ENCODE measurements at places on chromosomes 2 and 18. TPM values are rescaled to one million over a fixed set of nuclear protein-coding genes. Genes with fewer than 3 reads are reported as not detected.

- no peaks in the 10 kb centered on the region for H3K36me3 ChIP-seq
- no peak overlapping the region for H3K4me3 ChIP-seq
- H3K27ac ChIP-seq = no peak overlapping the region
- DNase-seq = no peak
These were observed 137.4 kb downstream of the NFATC1 start for GRCh38 chr18:79533146-79533545.

DNA sequence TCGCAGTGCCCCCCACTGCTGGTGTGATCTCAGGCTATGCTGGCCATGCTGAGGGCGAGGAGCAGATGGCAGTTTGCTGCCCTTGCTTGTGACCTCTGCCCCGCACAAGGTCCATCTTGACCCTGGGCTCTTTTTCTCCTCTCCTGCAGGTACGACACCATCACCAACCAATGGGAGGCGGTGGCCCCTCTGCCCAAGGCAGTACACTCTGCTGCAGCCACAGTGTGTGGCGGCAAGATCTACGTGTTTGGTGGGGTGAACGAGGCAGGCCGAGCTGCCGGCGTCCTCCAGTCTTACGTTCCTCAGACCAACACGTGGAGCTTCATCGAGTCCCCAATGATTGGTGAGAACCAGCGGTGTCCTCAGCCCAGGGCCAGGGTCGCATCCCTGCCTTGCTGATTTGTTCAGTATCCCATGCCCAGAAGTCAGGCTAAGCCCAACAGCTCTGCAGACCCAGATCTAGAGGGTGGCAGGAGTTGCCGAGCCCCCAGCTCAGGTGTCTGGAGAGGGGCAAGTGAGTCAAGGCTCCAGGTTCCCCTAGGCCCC, 223.8 kb downstream of the ATAD2B start:
- no peaks in the 10 kb centered on the region for H3K4me1 ChIP-seq
- H3K36me3 ChIP-seq = no peaks in the 10 kb centered on the region
- H3K4me3 ChIP-seq = no peak overlapping the region
- no peak for DNase-seq
- no peak overlapping the region for H3K27ac ChIP-seq

GRCh38 chr2:178479275-178479616, 846 bp upstream of the FKBP7 start:
- peak overlapping the region; percentile 93 for H3K27ac ChIP-seq
- H3K36me3 ChIP-seq = no peaks in the 10 kb centered on the region
- H3K4me1 ChIP-seq = peaks cover 57% of the 10 kb centered on the region
- peak overlapping the region; percentile 69 for H3K4me3 ChIP-seq

DNA sequence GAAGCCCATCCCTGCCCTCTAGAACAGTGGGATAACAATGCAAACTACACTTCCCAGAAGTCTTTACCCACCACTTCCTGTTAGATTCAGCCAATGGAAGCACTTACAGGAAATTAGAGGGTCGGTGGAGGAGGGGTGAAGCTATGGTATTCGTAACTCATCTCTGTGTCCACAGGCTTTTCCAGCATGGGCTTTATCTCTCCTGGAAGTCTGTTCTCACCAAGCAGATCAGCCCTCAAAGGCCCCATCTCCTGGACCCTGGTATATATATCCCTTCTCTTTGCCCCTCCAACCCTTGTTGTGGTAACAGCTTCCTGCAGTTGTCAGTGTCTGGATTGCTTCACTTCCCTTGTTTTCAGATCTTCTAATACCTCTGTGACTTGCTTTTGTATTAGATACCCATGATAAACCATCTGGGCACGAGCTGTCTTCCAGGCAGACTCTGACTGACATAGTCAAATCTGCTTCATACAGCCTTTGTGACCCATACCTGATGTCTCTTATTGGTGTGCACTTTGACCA, 475.0 kb upstream of the POU3F3 start:
- H3K27ac ChIP-seq = no peak overlapping the region
- H3K27me3 ChIP-seq = no peaks in the 10 kb centered on the region
- H3K4me3 ChIP-seq = peak overlapping the region; percentile 21
- DNase-seq = peak; percentile 15

GRCh38 chr2:236720974-236721540, 151.4 kb downstream of the ACKR3 start:
- no peak overlapping the region for H3K27ac ChIP-seq
- no peaks in the 10 kb centered on the region for H3K27me3 ChIP-seq
- H3K4me1 ChIP-seq = peaks cover 8% of the 10 kb centered on the region
- H3K4me3 ChIP-seq = no peak overlapping the region

GRCh38 chr2:240021488-240022104, 3.5 kb downstream of the NDUFA10 start:
- peak; percentile 45 for DNase-seq
- no peaks in the 10 kb centered on the region for H3K36me3 ChIP-seq
- H3K27me3 ChIP-seq = no peaks in the 10 kb centered on the region

DNA sequence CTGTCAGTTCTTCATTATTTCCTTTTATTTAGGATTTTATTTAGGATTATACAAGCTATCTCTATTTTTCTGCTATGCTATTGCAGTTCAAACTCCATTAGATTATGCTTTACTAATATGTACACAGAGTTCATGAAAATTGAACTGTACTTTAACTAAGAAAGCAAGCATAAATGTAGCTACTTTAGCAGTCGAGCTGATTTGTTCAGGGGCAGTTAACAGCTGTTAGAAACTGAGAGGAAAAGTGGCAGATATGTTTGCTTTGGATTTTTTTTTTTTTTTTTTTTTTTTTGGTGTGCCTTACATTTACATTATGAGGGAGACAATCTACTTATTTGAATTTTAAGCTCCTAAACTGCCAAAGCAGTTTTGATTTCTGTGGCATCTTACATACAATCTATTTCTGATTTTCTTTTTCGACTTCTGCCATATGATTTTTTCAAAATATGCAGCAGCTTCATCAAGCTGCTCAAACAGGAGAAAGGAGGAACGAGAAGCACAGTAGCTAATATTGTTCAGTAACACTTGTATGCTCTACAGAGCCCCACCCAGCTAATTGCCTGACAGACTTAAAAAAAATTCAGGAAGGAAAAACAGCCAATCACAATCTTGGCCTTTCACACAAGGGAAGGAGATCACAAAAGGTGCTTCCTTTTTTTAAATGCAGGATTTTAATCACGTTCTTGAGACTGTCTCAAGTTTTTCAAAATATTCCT, 233.4 kb upstream of the SIX3 start:
- no peak for DNase-seq
- H3K4me1 ChIP-seq = no peaks in the 10 kb centered on the region
- H3K27ac ChIP-seq = no peak overlapping the region
- H3K27me3 ChIP-seq = no peaks in the 10 kb centered on the region

DNA sequence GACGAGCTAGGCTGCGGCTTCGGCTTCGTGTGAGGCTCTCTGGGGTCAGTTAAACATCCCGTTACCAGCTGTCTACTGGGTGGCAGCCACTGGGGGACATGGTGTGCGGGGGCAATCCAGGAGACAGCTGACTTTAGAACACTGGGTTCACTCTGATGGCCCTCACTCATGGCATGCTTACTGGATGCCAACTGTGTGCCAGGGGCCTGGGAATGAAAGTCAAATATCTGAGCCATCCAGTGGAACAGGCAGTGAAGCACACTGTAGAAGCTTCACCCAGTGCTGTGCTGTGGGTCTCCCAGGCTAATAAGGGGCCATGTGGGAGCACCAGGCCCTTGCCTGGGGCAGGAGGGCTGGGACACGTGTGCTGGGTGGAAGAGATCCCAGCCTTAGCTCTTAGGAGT, 48.3 kb downstream of the GLI2 start:
- H3K4me1 ChIP-seq = peaks cover 8% of the 10 kb centered on the region
- H3K27ac ChIP-seq = no peak overlapping the region
- peaks cover 3% of the 10 kb centered on the region for H3K27me3 ChIP-seq
- no peak for DNase-seq
- H3K4me3 ChIP-seq = no peak overlapping the region
- H3K36me3 ChIP-seq = no peaks in the 10 kb centered on the region

The ST6GAL2 gene
- 0.28 TPM for total RNA-seq

The FECH gene
- 32.7 TPM for total RNA-seq

- no peaks in the 10 kb centered on the region for H3K4me1 ChIP-seq
- no peak for DNase-seq
- H3K36me3 ChIP-seq = no peaks in the 10 kb centered on the region
- no peak overlapping the region for H3K4me3 ChIP-seq
- H3K27ac ChIP-seq = no peak overlapping the region
These were observed 21.5 kb downstream of the CNGA3 start for GRCh38 chr2:98367721-98368120.

GRCh38 chr2:54079331-54079730, 36.1 kb upstream of the ACYP2 start:
- H3K27ac ChIP-seq = no peak overlapping the region
- no peaks in the 10 kb centered on the region for H3K36me3 ChIP-seq
- H3K4me3 ChIP-seq = no peak overlapping the region
- H3K27me3 ChIP-seq = no peaks in the 10 kb centered on the region

DNA sequence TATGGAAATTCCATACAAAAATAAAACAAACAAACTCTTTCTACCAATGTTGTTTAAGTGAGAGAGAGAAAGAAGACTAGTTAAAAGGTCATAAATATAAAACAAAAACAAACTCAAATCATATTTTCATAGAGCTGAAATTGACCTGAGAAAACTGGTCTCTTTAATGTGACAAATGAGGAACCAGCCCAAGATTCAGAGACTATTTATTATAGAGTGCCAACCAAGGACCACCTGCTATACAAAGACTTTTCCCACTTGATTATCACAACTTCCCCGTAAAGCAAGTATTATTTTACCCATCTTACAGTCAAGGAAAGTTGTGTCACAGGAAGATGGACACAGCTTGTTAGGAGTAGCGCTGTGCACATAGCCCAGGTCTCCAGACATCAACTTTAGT, 13.3 kb downstream of the ANKRD44 start:
- H3K27me3 ChIP-seq = no peaks in the 10 kb centered on the region
- H3K36me3 ChIP-seq = no peaks in the 10 kb centered on the region
- no peak overlapping the region for H3K27ac ChIP-seq
- peaks cover 83% of the 10 kb centered on the region for H3K4me1 ChIP-seq

DNA sequence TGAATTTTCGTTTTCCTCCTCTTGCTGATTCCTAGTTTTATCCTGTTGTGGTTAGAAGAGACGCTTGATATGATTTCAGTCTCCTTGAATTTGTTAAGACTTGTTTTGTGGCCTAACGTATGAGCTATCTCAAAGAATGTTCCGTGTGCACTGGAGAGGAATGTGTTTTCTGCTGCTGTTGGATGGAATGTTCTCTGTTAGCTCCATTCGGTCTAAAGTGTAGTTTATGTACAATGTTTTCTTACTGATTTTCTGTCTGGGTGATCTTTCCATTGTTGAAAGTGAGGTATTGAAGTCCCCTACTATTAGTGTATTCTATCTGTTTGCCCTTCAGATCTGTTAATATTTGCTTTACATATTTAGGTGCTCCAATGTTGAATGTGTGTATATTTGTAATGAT, 25.9 kb downstream of the COLEC11 start:
- H3K4me1 ChIP-seq = peaks cover 2% of the 10 kb centered on the region
- H3K27me3 ChIP-seq = no peaks in the 10 kb centered on the region
- H3K36me3 ChIP-seq = no peaks in the 10 kb centered on the region
- H3K4me3 ChIP-seq = no peak overlapping the region

Measured in heart right ventricle (tissue), 16 donors.